ENCODE measurements at places on chromosomes 13 and 19. TPM values are rescaled to one million over a fixed set of nuclear protein-coding genes. Genes with fewer than 3 reads are reported as not detected.

SMAD9 gene
- 25.1 TPM for total RNA-seq

CEACAM7 gene
- total RNA-seq, result not detected

SIGLEC5 gene
- not detected for total RNA-seq

FUT6 gene
- not detected for total RNA-seq

PTH2 gene
- not detected for total RNA-seq

TYROBP gene
- 30.6 TPM for total RNA-seq

C5AR1 gene
- total RNA-seq, result 4.6 TPM

CCDC70 gene
- total RNA-seq, result not detected

NLRP5 gene
- not detected for total RNA-seq

NRTN gene
- total RNA-seq, result 12.9 TPM

IGFL3 gene
- not detected for total RNA-seq

C13orf42 gene
- 0.57 TPM for total RNA-seq

RGS9BP gene
- 0.82 TPM for total RNA-seq

MUC16 gene
- 0.14 TPM for total RNA-seq

PRSS57 gene
- total RNA-seq, result 1.7 TPM

Measured in prostate gland (tissue), 2 donors.